ENCODE measurements at places on chromosomes 11 and 22.

GRCh38 chr11:16859651-16860050, 121.2 kb downstream of the C11orf58 start:
- DNase-seq = no peak

DNA sequence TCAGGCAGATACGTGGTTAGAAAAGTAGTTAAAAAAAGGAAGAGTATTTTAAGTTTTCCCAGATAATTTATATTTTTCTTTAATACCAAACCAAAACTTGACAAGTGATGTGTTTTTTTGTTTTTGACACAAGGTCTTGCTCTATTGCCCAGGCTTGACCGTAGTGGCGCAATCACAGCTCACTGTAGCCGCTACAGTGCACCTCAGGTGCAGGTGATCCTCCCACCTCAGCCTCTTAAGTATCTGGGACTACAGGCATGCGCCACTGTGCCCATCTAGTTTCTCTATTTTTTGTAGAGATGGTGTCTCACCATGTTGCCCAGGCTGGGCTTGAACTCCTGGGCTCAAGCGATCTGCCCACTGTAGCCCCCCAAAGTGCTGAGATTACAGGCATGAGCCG, 92.5 kb downstream of the MTMR3 start:
- DNase-seq = no peak

- DNase-seq = no peak
Observed at GRCh38 chr11:134181707-134182106, 42.1 kb downstream of the NCAPD3 start.

GRCh38 chr22:37627121-37627520, 12.3 kb upstream of the SH3BP1 start:
- DNase-seq = no peak

GRCh38 chr11:66280428-66280827, 2.5 kb downstream of the CNIH2 start:
- no peak for DNase-seq

DNA sequence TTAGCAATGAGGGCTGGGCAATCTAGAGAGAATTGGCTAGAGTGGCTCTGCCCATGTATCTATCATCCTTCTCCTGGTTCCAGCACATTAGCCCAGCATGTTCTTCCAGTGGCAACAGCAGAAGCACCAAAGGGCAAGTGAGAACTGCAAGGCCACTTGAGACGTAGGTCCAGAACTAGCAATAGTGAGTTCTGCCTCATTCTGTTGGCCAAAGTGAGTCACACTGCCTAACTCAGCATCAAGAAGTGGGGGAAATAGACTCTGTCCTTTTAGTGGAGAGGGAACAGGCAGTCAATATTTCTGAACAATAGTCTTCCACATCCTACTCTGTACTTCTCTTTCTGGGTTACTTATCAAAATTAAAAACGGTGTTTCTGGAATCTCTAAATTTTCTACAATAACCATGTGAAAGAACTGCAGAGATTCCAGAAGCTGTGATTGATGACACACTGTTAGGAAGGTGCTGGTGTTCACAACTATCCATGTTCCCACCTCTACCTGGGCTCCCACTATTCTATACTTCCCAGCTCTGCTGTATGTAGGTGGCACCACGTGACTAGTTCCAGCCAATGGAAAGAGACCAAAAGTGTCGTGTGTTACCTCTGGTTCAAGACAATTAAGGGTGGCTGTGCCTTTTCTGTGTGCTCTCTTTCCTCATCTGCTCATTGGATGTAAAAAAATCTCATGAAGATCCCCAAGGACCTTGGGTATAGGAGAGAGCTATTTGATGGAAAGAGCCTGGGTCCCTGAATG, 23.4 kb upstream of the GRK3 start:
- no peak for DNase-seq

DNA sequence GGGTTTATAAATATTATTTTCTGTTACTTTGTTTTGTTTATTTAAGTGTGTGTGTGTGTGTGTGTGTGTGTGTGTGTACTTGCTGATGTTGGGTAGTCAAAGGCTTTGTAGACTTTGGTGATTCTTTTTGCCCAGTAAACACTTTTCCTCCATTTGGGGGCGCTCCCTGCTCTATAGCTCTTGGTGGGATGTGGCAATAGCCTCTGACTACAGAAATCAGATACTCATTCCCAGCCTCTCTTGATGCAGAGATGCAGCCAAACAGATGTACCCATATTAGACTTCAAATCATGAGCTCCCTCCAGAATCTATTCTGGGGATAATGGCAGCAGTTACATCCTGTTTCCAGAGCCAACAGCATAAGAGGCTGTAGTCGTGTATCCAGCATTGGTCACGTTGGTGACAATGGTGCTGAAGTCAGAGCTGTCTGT, 33.4 kb upstream of the APOL5 start:
- DNase-seq = no peak

DNA sequence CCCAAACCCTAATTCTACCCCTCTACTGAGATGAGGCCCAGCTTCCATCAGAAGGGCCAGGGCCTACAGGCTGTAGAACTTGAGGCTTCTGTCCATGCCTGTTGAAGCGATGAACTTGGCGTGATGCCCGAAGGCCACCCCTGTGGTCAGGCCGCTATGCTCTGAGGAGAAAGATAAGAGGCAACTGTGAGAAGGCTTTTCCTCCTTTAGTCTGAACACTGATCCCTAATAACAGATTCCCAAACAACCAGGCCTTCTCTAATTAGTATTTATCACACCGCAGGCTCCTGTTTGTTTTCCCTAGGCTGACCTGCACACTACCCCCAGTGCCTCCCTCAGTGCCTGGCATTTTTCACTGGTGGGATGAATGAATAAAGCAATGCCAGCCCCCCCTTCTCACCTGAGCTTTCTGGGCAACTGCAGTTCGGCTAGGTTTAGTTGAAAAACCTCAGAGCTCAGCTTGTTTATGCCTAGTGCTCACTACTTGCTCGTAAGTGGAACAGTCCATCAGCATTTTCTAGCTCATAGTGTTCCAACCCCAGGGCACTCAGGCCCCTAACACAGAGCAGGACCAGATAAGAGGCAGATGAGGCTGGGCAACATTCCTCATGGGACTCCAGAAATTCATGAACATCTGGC, 15.2 kb downstream of the PRPF19 start:
- DNase-seq = no peak

GRCh38 chr11:118785362-118785761, 5.6 kb downstream of the DDX6 start:
- no peak for DNase-seq

GRCh38 chr22:17695986-17696385, 57.4 kb downstream of the BCL2L13 start:
- no peak for DNase-seq

DNA sequence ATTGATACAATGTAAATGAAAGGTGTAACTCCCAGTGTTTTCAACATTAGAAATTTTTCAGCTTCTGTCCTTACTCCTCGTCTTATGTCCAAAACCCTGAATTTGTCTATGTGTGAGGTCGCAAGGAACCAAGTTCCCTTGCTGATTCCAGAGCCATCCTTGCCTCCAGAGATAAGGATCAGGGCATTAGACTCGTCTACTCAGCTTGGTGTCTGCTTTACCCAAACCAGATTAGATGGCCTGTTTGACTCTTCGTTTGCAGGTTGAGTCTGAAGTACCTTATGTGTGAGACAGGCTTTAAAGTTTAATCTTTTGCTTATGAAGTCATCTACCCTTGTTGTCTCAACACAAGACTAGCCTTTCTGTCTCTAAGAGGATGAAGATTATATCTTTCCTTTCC, 55.6 kb downstream of the SPECC1L start:
- DNase-seq = no peak

- peak; percentile 42 for DNase-seq
Observed at GRCh38 chr22:28019881-28020861, 101.1 kb upstream of the PITPNB start.

- DNase-seq = no peak
Observed at GRCh38 chr11:125110506-125110905, 920 bp downstream of the TMEM218 start.

GRCh38 chr11:130425156-130425555, 3.3 kb downstream of the ADAMTS8 start:
- DNase-seq = no peak

GRCh38 chr11:43397251-43397650, 38.5 kb downstream of the TTC17 start:
- no peak for DNase-seq

- no peak for DNase-seq
Observed at GRCh38 chr22:50657925-50658324, 14.7 kb upstream of the SHANK3 start.

GRCh38 chr22:25882360-25882759, 140.4 kb downstream of the MYO18B start:
- DNase-seq = no peak

- DNase-seq = no peak
Observed at GRCh38 chr11:44630511-44631210, 65.2 kb downstream of the CD82 start.

- DNase-seq = no peak
Observed at GRCh38 chr11:126029237-126029636, 33.4 kb downstream of the CDON start.

GRCh38 chr11:74327076-74327475, 15.6 kb upstream of the P4HA3 start:
- no peak for DNase-seq

DNA sequence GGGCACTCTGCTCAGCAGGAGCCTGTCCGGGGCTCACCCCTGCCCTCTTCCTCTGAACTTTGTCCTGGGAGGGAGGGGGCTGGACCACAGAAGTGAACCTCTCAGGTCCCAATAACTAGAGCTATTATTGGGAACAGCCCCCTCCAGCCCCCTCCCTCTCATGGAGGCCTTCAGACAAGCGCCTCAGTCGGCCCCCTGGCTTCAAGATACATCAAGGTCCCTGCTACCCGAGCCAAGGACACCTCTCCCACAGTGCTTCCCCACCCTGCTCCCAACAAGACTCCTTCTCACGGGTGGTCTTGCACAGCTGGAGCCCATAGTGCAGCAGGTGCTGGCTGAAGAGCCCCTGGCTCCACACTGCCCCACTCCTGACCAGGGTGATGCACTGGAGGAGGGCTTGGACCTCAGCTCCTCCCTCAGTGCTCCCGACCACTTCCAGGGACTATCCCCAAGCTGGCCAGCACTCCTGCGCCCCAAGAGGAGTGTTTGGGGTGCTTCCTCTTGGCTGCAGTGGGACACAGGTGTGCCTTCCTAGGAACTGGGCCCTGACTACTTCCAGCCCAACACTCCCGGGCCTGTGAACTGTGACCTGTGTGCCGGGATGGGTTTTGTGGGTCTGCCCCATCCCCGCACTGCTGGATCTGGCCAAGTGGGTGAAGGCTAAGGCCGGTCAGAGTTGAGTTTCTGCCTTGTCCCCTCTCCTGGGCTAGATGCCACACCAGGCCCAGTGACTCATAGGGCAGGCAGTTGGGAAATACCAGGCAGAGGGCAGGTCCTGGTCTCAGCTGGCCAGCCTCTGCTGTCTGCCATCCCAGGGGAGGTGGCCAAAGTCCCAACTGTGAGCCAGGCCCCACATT, 2.2 kb downstream of the PNPLA2 start:
- no peak for DNase-seq

GRCh38 chr22:25566186-25566897, 1.9 kb downstream of the GRK3 start:
- no peak for DNase-seq

DNA sequence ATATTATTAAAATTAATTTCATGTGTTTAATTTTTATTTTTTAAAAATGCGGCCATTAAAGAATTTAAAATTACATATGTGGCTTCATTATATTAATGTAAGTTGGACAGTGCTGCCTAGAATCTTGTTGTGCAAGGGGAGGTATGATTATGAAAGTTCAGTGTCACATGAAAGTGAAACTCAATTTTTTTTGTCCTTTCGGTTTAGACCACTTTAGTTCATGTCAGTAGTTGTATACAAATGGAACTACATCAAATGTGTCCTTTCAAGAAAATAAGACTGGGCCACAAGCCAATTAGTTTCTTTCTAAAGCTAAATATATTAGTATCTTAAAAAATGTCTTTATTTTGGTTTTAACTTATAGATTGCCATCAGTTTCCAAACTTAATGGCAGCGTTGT, 35.7 kb downstream of the TBCEL start:
- DNase-seq = no peak

DNA sequence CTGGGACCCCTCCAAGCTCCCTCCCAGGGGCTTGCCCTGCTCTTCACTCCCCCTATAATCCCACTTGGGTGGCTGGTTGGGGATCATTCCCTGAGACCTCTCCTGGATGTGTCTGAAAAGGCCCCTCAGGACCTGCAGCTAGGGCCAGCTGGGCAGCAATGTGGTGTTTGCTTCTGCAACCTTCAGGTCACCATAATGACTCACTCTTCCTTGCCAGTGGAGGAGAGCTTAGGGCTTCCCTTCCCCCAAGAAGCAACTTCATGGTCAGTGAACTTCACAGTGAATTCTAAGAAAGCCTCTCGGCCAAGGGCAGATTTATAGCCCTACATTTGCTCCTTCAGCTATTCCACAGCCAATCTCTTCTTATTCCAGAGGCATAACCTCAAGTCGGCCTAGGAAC, 45.1 kb upstream of the TSPAN18 start:
- no peak for DNase-seq

- no peak for DNase-seq
Observed at GRCh38 chr11:47132490-47132889, 44.2 kb downstream of the ARFGAP2 start.

- no peak for DNase-seq
Observed at GRCh38 chr11:3892156-3892555, 36.7 kb downstream of the STIM1 start.

GRCh38 chr22:24156913-24157821, 24.1 kb upstream of the SUSD2 start:
- peak; percentile 86 for DNase-seq

- no peak for DNase-seq
Observed at GRCh38 chr11:95877291-95877690, 46.6 kb downstream of the MTMR2 start.

- DNase-seq = no peak
Observed at GRCh38 chr22:25143156-25144076, 56.2 kb upstream of the CRYBB3 start.

GRCh38 chr11:16291729-16292128, 64.6 kb downstream of the SOX6 start:
- no peak for DNase-seq

- DNase-seq = no peak
Observed at GRCh38 chr11:101476191-101476590, 107.6 kb downstream of the TRPC6 start.

- no peak for DNase-seq
Observed at GRCh38 chr11:74696939-74697675, 34.1 kb downstream of the CHRDL2 start.

DNA sequence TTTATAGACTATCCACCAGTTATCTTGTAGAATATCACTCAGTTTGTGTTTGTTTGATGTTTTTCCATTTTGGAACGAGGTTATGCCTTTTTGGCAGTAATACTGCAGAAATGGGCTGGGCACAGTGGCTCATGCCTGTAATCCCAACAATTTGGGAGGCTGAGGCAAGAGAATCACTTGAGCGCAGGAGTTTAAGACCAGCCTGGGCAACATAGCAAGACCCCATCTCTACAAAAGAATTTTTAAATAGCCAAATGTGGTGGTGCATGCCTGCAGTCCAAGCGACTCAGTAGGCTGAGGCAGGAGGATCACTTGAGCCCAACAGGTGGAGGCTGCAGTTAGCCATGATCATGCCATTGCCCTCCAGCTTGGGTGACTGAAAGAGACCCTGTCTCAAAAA, 22.8 kb upstream of the B4GALNT4 start:
- DNase-seq = no peak

DNA sequence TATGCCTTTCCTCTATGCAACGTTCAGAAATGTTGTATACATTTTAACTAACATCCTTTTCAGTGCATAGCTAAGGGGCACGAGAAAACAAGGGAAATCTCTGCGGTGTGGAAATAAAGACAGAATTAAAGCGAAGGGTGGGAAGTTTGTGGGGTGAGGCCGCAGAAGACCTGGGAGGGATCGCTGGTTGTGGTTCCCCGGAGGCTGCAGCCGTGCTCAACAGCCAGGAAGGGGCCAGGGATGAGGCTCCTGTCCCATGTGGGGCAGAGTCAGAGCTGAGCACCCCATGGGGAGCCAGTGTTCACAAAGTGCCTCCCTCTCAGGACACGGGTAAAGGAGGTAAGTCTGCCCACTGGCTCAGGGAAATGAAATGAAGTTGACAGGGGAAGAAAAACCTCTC, 67.5 kb downstream of the MYEOV start:
- no peak for DNase-seq
